ENCODE measurements at places on chromosomes 2 and 18. TPM values are rescaled to one million over a fixed set of nuclear protein-coding genes. Genes with fewer than 3 reads are reported as not detected.

Gene CRYGD
- not detected for total RNA-seq

- H3K4me1 ChIP-seq, result peaks cover 11% of the 10 kb centered on the region
- H3K36me3 ChIP-seq, result peaks cover 68% of the 10 kb centered on the region
- no peaks in the 10 kb centered on the region for H3K27me3 ChIP-seq
- H3K27ac ChIP-seq, result peak overlapping the region; percentile 62
- peak overlapping the region; percentile 98 for H3K4me3 ChIP-seq
- no peak for DNase-seq
Observed at GRCh38 chr18:3453540-3454364, 3.8 kb downstream of the TGIF1 start.

- no peaks in the 10 kb centered on the region for H3K27me3 ChIP-seq
- DNase-seq, result no peak
- no peak overlapping the region for H3K4me3 ChIP-seq
- H3K36me3 ChIP-seq, result peaks cover 13% of the 10 kb centered on the region
- H3K27ac ChIP-seq, result no peak overlapping the region
- H3K4me1 ChIP-seq, result no peaks in the 10 kb centered on the region
Observed at GRCh38 chr2:152763651-152764050, 45.2 kb downstream of the ARL6IP6 start.

- H3K36me3 ChIP-seq, result no peaks in the 10 kb centered on the region
- DNase-seq, result no peak
- no peaks in the 10 kb centered on the region for H3K4me1 ChIP-seq
- H3K27ac ChIP-seq, result no peak overlapping the region
- no peaks in the 10 kb centered on the region for H3K27me3 ChIP-seq
- H3K4me3 ChIP-seq, result no peak overlapping the region
Observed at GRCh38 chr2:31354837-31355236, 59.7 kb downstream of the XDH start.

GRCh38 chr2:102755284-102755683, 6.5 kb upstream of the TMEM182 start:
- no peaks in the 10 kb centered on the region for H3K36me3 ChIP-seq
- no peaks in the 10 kb centered on the region for H3K27me3 ChIP-seq
- H3K4me3 ChIP-seq, result no peak overlapping the region
- H3K4me1 ChIP-seq, result no peaks in the 10 kb centered on the region
- no peak for DNase-seq

DNA sequence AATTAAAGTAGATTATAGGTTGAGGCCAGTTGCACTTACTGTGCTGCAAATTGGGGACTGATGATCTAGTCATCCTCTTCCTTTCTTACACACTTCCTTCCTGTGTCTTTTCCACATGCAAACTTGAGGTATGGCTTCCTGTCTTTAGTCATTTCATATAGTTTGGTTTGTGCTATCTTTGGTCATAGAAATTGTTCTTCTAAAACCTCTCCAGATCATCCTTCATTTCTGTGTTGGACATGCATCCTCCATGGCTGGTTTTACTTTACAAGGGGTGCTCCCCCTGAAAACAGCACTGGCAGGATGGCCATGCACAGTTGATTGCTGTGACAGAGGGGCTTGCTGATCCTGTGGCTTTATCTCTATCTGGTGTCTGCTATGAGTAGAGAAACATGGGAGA, 36.5 kb downstream of the MGAT5 start:
- no peaks in the 10 kb centered on the region for H3K36me3 ChIP-seq
- H3K27ac ChIP-seq, result no peak overlapping the region
- H3K4me3 ChIP-seq, result no peak overlapping the region
- H3K4me1 ChIP-seq, result peaks cover 5% of the 10 kb centered on the region
- no peaks in the 10 kb centered on the region for H3K27me3 ChIP-seq

DNA sequence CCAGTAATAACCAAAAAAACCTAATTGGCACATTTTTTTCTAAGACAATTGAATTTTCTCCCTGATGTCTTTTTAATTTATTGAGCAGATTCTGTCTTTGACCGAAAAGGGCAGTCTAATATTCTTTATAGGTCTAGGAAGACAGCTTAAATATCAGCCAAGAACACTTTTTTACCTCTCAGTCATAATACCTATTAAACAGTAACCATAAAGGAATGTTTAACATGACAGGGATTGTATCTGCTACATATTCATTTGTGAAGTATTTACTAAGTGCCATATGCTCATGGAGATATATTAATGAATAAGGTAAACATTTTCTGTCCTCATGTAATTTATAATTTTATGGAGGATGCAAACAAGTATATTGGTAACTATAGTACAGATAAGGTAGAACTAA, 3.1 kb upstream of the HTR2B start:
- H3K4me3 ChIP-seq, result no peak overlapping the region
- H3K27ac ChIP-seq, result no peak overlapping the region
- H3K4me1 ChIP-seq, result peaks cover 4% of the 10 kb centered on the region
- DNase-seq, result no peak
- no peaks in the 10 kb centered on the region for H3K36me3 ChIP-seq

- no peak overlapping the region for H3K4me3 ChIP-seq
- DNase-seq, result peak; percentile 39
- H3K36me3 ChIP-seq, result no peaks in the 10 kb centered on the region
- H3K27ac ChIP-seq, result no peak overlapping the region
- H3K27me3 ChIP-seq, result peaks cover 92% of the 10 kb centered on the region
Observed at GRCh38 chr2:176072951-176073904, 10.5 kb downstream of the EVX2 start.

Gene DSG2
- total RNA-seq, result 107 TPM

DNA sequence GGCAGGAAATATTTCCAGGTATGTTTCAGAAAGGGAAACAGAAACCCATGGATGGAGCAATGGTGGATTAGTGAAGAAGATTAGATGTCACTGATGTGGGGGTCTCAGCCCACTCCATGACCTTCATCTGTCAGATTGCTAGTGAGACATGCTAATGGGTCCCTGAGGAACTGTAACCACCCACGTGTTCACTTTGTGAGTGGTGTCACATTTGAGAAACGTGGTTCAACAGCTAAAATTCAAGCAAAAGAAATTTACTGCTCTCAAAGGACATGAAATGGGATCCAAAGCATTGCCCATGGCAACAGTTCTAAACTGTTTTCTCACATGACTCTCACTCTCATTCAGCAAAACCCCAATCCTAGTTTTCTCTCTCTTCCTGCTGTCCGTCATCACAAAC, 776.1 kb downstream of the ERBB4 start:
- DNase-seq, result no peak
- H3K4me3 ChIP-seq, result no peak overlapping the region
- H3K36me3 ChIP-seq, result 0 out of 3 replicates have a peak, but pooled peaks cover 2% of the 10 kb centered on the region
- H3K27ac ChIP-seq, result no peak overlapping the region

DNA sequence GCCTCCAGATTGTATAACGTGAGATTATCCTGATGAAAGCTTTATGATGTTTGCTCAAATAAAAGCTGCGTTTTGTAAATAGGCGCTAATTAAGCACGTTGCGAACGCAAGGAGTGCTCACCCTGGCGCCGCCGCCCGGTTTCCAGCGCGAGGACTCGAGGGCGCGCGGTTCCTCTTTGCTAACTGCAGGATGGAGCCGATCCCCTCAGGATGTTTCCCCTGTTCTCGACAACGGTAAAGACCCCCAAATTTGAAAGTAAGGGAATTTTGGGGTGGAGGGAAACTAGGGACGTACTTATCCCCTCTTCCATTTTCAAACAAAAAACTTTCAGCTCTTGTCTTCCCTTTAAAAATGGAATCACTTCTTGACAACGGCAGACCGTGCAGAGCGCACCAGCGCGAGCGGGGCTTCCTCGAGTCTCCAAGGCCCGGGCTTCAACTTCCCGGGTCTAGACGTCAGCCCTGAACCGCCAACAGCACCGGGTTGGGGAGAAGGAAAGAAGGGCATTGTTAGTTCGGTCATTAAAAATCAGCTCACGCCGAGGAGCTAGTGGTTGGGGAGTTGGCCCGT, 1.1 kb upstream of the GBX2 start:
- peaks cover 87% of the 10 kb centered on the region for H3K27me3 ChIP-seq
- peaks cover 9% of the 10 kb centered on the region for H3K4me1 ChIP-seq
- H3K4me3 ChIP-seq, result peak overlapping the region; percentile 76
- no peak overlapping the region for H3K27ac ChIP-seq

DNA sequence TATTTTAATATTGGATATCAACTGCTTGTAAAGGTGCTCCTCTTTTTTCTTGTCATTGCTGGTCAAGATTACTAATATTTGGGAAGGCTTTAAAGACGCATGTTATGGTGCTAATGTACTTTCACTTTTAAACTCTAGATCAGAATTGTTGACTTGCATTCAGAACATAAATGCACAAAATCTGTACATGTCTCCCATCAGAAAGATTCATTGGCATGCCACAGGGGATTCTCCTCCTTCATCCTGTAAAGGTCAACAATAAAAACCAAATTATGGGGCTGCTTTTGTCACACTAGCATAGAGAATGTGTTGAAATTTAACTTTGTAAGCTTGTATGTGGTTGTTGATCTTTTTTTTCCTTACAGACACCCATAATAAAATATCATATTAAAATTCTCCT, 38.2 kb downstream of the COL3A1 start:
- no peak overlapping the region for H3K4me3 ChIP-seq
- DNase-seq, result no peak
- H3K4me1 ChIP-seq, result no peaks in the 10 kb centered on the region
- no peak overlapping the region for H3K27ac ChIP-seq

DNA sequence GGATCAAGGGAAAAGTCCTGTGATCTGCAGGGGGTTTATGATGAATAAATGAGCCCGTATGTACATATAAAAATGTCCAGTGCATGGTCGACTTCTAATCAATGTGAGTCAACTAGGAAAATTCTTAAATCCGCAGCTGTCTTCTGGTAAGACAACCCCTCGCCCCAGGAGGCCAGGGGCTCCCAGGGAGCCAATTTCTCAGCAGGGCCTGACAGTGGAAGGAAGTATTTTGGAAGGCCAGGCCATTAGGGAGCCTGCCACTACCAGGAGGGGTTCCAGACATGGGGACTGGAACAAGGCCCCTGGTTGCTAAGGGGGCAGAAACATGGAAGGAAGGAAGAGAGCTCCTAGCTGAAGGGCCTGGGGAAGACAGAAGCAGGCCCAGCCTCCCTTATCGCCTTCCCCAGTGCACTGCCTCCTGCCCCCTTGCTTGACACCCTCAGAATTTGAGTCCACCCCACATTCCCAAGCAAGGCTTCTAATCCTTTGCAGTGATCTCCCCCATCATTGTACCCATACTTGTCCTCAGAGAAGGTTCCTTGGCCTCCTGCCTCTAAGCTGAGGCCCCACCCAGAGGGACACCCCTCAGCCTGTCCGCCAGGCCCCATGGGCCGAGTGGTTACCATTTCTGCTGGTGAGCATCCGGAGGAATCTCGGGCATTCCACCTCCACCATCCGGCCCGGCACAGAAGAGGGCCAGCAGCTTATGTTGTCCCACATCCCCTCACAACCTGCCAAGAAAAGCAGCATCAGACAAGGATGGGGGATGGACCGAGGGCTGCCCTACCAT, 45.9 kb downstream of the SCTR start:
- no peak overlapping the region for H3K27ac ChIP-seq
- H3K36me3 ChIP-seq, result no peaks in the 10 kb centered on the region
- no peaks in the 10 kb centered on the region for H3K27me3 ChIP-seq
- DNase-seq, result peak; percentile 17
- H3K4me1 ChIP-seq, result no peaks in the 10 kb centered on the region

Gene EN1
- not detected for total RNA-seq

Gene TMEM169
- total RNA-seq, result 1.0 TPM

GRCh38 chr2:219416938-219417337, 1.2 kb upstream of the DES start:
- H3K27me3 ChIP-seq, result no peaks in the 10 kb centered on the region
- H3K4me3 ChIP-seq, result no peak overlapping the region
- no peaks in the 10 kb centered on the region for H3K36me3 ChIP-seq
- DNase-seq, result no peak
- peaks cover 13% of the 10 kb centered on the region for H3K4me1 ChIP-seq

Gene AFF3
- 0.22 TPM for total RNA-seq

Gene IL36RN
- total RNA-seq, result not detected

GRCh38 chr18:32831781-32832180, 59.0 kb upstream of the KLHL14 start:
- H3K27ac ChIP-seq, result no peak overlapping the region
- H3K27me3 ChIP-seq, result no peaks in the 10 kb centered on the region
- no peaks in the 10 kb centered on the region for H3K4me1 ChIP-seq
- H3K36me3 ChIP-seq, result peaks cover 9% of the 10 kb centered on the region
- H3K4me3 ChIP-seq, result no peak overlapping the region

DNA sequence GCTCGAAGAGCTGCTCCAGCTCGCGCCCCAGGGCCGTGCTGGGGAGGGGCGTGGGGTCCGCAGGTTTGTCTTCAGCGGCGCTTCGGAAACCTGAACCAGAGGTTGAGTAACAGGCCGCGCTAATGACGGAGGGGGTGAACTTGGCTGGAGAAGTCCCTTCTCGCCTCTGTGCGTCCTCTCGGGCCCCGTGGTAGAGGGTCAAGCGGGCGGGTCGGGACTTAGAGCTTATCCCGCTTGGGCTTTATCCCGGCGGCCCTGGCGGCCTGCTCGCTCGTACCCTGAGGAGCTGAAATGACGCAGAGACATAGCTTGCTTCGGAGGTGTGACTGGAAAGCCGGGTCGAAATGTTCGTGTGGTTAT, 479 bp downstream of the RNMT start:
- peak overlapping the region; percentile 97 for H3K4me3 ChIP-seq
- no peaks in the 10 kb centered on the region for H3K27me3 ChIP-seq
- no peak overlapping the region for H3K27ac ChIP-seq
- H3K36me3 ChIP-seq, result peaks cover 8% of the 10 kb centered on the region
- H3K4me1 ChIP-seq, result no peaks in the 10 kb centered on the region

Measured in H9 (cell line).